ENCODE measurements at places on chromosomes 2 and 18.

GRCh38 chr2:16069663-16069932, 129.2 kb downstream of the MYCN start:
- DNase-seq: no peak

- DNase-seq: no peak
Measured at GRCh38 chr18:6505498-6505875, 90.8 kb upstream of the L3MBTL4 start.

DNA sequence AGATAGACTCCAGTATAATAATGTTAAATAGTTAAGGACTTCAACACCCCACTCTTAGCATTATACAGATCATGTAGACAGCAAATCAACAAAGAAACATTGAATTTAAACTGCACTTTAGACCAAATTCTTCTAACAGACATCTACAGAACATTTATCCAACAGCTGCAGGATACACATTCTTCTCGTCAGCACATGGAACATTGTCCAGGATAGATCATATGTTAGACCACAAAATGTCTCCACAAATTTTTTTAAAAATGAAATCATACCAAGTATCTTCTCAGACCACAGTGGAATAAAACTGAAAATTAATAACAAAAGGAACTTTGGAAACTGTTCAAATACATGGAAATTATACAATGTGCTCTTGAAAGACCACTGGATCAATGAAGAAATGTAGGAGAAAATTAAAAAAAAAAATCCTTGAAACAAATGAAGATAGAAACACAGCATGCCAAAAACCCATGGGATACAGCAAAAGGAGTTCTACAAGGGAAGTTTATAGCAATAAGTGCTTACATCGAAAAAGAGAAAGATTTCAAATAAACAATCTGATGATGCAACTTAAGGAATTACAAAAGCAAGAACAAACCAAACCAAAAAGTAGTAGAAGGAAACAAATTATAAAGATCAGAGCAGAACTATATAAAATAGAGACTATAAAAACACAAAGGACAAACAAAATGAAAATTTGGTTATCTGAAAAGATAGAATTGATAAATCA, 12.3 kb upstream of the SPP2 start:
- DNase-seq: no peak

DNA sequence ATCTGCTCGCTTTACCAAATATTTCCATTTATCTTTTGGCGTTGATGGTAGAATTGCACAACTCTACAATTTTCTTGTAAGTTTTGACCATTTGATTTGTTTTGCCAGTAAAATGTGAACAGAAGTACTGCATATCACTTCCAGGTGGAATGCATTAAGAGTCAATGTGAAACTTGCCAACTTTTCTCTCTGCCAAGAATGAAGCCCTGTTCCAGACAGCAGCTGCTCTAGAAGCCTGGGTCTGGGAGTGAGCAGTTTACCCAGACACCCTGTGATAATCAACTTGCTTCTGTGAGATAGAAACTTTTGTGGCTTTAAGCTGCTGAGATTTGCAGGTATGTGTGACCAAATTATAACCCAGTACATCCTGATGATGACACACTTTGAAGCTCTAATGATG, 115.9 kb upstream of the SYT4 start:
- DNase-seq: no peak

- peak; percentile 78 for DNase-seq
Measured at GRCh38 chr2:171297956-171298355, 135.8 kb downstream of the METTL8 start.

GRCh38 chr18:34789768-34790344, 79.8 kb downstream of the DTNA start:
- DNase-seq: no peak

- no peak for DNase-seq
Measured at GRCh38 chr2:75790121-75790813, 79.6 kb upstream of the GCFC2 start.

- no peak for DNase-seq
Measured at GRCh38 chr2:217979151-217979811, 23.5 kb downstream of the TNS1 start.

DNA sequence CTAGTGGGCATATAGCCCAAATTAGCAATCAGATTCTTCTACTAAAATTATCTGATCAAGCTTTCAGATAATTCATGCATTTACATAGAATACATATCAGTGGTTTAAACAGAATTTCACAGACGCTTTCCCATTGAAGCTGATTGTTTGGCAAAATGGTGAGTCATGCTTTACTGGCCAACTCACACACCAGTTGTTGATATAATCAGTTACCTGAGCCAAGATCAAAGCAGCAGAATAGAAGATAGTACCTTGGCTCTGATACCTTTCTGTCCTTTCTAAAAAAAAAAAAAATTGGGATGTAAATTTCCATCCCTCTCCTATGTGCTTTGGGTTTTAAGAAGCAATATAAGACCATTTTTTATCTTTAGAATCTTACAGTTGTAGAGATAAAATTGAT, 178.0 kb downstream of the MCFD2 start:
- no peak for DNase-seq

- DNase-seq: no peak
Measured at GRCh38 chr2:237296756-237297155, 117.2 kb downstream of the COL6A3 start.

DNA sequence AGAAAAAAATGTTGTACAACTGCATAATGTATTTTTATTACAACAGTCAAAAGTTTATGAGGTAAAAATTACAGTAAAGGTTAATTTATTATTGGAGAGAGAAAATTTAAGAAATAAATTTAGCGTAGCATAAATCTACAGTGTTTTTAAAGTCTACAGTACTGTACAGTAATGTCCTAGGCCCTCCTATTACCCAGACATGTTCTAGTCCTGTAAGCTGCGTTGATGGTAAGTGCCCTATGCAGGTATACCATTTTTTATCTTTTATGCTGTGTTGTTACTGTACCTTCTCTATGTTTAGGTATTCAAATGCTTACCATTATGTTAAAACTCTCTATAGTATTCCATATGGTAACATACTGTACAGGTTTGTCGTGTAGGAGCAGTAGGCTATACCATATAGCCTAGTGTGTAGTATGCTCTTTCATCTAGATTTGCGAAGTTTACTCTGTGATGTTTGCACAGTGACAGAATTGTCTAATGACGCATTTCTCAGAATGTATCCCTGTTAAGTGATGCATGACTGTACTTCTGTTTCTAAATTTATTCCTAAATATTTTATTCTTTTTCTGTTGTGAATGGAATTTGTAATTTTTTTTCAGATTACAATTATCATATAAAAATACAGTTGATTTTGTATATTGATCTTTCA, 24.5 kb downstream of the ABI2 start:
- DNase-seq: no peak

DNA sequence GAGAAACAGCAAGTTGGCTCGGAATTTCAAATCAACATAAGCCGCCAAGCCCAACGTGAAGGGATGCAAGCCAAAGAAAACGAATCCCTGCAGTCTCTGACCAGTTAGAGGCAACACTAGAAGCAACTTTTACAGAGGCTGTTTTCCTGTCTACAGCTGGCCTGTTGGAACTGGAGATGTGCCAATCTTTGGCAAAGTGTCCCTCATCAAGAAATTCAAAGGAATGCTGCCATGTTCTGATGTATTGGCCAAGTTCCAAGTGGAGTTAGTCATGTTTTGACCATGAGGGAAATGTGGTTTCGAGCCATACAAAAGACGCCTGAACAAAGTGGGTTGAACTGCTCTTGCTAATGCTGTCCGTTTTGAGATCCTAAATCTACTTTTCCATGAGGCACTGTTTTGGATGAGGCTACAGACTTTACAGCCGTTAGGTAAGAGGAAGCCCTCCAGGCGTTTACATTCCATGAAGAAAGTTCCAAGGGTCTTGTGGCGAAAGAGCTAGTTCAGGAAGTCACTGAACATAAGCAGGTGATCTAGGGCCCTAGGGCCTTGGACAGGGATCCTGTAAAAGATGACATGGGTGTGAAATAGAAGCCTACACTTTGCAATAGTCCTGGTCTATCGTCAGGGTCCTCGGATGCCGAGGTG, 140.7 kb upstream of the PXDN start:
- no peak for DNase-seq

- DNase-seq: no peak
Measured at GRCh38 chr2:73406996-73407395, 21.4 kb downstream of the ALMS1 start.

GRCh38 chr18:7273301-7273921, 42.5 kb downstream of the LRRC30 start:
- no peak for DNase-seq

DNA sequence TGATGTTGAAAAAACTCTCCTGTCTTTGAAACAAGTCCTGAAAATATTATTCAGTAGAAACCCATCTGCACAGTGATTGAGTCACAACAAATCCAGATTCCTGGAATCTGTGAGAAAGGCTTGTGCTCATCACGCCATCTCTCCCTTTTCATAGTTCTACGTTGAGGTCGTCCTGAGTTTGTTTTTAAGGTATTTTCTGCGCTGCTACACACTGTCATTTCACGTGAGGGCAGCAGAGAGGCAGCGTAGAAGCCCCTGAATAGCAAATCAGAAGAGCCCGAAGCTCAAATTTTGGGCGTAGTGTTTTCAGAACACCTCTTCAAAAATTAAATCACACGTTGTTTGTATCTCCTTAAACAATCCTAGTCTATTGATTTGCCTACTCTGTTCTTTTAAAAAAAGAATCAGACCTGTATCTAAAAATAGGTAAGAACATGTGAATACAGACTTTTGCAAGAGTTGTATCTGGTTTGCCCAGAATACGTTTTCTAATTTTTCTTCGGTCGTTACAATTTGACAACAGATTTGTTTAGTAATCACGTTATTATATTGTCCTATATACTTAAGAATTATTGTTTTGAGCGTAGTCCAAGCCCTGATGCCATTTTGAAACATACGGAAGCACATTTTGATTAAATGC, 61.6 kb upstream of the SLC38A11 start:
- DNase-seq: peak; percentile 40

DNA sequence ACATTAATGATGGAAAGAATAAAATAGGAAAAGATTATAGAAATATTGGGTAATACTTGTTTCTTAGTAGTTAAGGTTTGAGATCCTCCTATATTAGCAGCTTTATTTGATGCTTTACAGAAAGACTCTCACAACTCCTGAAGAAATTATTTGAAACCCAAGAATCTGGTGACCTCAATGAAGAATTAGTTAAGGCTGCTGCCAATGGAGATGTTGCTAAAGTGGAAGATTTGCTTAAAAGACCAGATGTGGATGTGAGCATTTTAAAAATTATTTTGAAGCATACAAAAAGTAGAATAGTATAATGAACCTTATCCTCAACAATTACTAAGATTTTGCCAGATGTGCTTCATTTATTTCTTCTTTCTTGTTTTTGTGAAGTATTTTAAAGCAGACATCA, 59.1 kb downstream of the MIB1 start:
- DNase-seq: no peak

GRCh38 chr2:113069676-113070605, 2.2 kb downstream of the IL1F10 start:
- no peak for DNase-seq

DNA sequence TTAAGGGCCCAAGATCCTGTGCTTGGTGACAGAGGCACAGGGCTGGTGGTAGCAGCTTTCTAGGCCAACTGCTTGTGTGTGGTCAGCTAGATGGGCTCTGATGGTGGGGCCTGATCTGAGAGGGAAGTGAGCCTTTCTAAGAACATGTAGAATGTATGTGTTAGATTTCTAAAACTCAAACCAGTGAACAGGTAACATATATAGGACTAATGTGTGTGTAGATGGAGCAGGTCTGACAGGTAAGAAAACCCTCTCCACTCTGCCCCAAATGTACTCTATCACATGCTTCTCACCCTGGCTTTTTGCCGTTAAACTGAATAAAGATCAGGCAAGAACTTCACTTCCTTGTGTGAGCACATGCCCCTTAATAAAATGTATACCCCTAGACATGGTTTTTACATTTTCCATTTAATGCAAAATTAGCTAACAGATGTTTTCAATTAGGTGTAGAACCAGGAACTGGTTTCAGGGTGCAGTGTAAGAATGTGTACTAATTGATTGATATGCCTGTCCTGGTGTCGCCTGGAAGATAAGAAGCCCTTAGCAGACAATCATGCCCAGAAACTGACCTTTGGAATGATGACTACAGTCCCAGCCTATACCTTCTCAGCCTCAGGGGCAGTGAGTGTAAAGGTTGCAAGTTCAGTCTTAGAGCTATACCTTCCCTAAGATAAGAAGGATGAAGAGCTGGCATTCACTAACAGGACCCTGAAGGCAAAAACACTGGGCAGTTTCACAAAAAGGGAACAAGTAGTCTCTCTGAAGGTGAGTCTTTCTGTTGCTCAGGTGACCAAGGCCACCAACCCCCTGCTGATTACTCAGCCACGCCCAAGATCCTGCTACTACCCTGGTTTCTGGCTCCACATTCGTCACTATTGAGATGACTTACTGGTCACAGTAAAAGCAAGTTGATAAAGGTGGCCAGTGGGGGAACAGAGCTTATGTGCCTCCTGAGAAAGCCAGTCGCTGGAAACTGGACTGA, 71.2 kb downstream of the SPATS2L start:
- DNase-seq: no peak

- DNase-seq: no peak
Measured at GRCh38 chr2:9027884-9028283, 24.4 kb upstream of the MBOAT2 start.

GRCh38 chr2:119264781-119265692, 41.4 kb downstream of the STEAP3 start:
- DNase-seq: no peak

DNA sequence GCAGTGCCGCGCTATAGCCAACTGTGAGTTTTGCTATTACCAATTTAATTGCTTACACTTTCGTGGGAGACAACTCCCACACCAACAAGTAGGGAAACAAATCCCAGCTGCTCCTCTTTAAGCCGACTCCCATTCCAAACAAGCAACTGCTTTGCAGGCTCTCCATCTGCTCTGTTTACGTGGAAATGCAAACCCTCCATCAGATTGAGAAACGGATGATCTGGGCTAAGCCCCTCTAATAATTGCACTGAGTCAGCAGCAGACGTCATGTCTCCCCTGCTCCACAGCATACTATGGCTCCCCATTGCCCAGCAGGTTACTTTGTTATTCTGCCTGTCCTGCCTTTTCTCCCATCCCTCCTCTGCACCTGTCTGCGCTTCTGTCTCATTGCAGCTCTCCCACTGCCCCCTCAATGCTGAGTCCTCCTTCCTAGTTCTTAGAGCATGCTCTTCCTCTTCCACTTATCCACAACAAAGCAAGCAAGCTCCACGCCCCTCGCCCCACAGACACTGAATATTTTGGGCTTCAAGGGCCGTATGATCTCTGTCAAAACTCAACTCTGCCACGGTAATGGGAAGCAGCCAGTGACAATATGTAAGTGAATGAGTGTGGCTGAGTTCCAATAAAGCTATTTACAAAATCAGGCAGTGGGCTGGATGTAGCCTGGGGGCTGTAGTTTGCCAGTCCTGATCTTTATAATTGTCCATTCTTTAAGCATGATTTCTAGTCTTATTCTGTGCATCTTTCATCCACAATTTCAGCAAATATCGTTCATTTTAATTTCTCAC, 39.5 kb upstream of the ARL4C start:
- DNase-seq: no peak

- DNase-seq: no peak
Measured at GRCh38 chr18:35139517-35139916, 98.3 kb downstream of the MAPRE2 start.

- DNase-seq: no peak
Measured at GRCh38 chr2:172624996-172625395, 69.1 kb downstream of the PDK1 start.

- no peak for DNase-seq
Measured at GRCh38 chr18:79818036-79818435, 20.3 kb downstream of the KCNG2 start.

- no peak for DNase-seq
Measured at GRCh38 chr18:43869451-43870008, 592.2 kb upstream of the SYT4 start.
